Ureter (tissue), 1 donor: ENCODE measurements at places on chromosomes 4 and X. TPM values are rescaled to one million over a fixed set of nuclear protein-coding genes. Genes with fewer than 3 reads are reported as not detected.

GAGE12E gene
- total RNA-seq, result not detected

AKAP14 gene
- not detected for total RNA-seq

FGF13 gene
- 19.8 TPM for total RNA-seq

SMAD1 gene
- total RNA-seq, result 43.7 TPM

GPR50 gene
- not detected for total RNA-seq

SFRP2 gene
- total RNA-seq, result 13.3 TPM

TRIML2 gene
- total RNA-seq, result not detected

ABCD1 gene
- 15.1 TPM for total RNA-seq

ZC4H2 gene
- 11.3 TPM for total RNA-seq

CAPN6 gene
- total RNA-seq, result 0.47 TPM

WDR19 gene
- 25.1 TPM for total RNA-seq

HSD17B13 gene
- total RNA-seq, result 0.31 TPM

- no peak for DNase-seq
Observed at GRCh38 chr4:161519611-161520010, 644.2 kb downstream of the FSTL5 start.

GRCh38 chr4:169089004-169089403 is 78.9 kb upstream of the CBR4 start:
- DNase-seq, result no peak

- DNase-seq, result peak; percentile 83
Observed at GRCh38 chr4:1010395-1011021, 918 bp upstream of the FGFRL1 start.

DNA sequence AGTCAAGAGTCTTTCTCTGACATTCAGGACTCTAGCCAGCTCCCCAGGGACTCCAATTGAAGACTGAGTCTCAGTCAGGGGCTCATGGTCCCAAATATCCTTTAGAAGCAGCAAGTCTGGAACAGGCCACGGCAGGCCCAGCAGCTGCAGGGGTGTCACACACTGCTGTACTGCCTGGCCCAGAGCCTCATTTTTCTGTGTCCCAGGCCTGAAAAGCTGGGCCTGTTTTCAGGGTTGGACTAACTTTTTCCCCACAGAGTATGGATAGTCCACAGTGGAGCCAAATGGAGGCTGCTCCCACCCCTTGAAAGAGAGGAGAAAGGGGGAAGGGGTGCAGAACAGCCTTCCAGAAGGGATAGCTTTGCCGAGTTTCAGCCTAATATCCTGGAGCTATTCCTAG is 146.8 kb upstream of the NALF2 start:
- DNase-seq, result no peak

GRCh38 chrX:85591536-85591935 is 212.1 kb upstream of the POF1B start:
- no peak for DNase-seq

- no peak for DNase-seq
Observed at GRCh38 chr4:109303140-109303496, 660 bp upstream of the COL25A1 start.

- no peak for DNase-seq
Observed at GRCh38 chr4:30746735-30747134, 26.6 kb downstream of the PCDH7 start.

GRCh38 chr4:173536808-173537429 is 6.9 kb upstream of the HAND2 start:
- DNase-seq, result no peak

DNA sequence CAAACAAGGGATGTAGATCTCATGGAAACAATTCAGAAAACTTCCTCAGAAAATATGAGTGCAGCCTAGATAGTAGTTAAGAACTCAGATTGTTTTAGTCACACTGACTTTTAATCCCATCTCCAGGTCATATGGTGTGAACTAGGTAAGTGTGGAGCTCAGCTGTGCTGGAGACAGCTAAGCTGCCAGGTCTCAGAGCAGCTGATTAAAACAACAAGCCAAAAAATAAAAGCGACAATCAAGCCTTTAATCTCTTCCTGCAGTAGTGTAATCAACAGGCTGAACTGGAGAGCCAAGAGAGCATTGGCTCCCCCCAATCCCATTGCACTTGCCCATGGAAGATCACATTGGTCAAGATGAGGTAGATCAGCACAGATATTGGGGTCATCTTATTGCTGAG is 98.3 kb upstream of the ATOH1 start:
- DNase-seq, result no peak

DNA sequence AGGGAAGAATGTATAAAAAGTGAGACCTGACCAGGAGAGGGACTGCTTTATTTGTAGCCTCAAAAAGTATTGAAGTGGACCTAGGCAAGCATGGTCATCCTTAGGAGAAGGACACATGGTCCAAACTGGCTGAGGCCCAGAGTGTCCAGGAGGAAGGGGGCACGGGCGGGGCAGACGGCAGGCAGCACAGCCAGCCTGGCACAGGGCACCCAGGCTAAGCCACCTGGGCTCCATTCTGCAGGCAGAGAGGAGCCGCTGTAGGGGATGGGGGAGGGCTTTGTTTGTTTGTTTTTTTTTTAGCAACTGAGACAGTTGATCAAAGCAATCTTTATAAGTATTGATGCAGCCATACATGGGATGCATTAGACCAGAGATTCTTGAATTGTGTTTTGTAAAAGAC is 188.6 kb downstream of the PRDM5 start:
- no peak for DNase-seq

GRCh38 chr4:73257651-73258435 is 755 bp downstream of the ANKRD17 start:
- DNase-seq, result peak; percentile 59

GRCh38 chr4:80115368-80116181 is 42.5 kb upstream of the ANTXR2 start:
- DNase-seq, result no peak

GRCh38 chr4:37685823-37686372 is 278 bp downstream of the RELL1 start:
- DNase-seq, result peak; percentile 55

- DNase-seq, result no peak
Observed at GRCh38 chr4:184500748-184501589, 26.6 kb upstream of the IRF2 start.

DNA sequence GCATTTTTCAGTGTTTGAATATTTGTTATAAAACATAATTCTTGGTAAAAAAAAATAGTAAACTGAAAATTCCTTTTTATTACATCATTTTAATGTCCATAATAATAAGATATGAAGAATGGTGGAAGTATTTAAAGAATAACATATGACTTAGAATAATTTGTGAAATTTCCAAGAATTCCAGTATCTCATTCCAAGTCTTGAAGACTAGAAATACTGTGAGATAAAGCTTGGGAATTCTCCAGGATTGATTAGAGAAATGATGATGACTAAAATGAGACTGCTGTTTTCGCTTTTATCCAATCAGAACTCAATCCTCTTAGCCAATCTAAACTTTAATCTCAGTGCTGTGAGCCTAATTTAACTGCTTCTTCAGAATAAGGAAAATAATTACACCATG is 184.2 kb upstream of the HCCS start:
- DNase-seq, result no peak

DNA sequence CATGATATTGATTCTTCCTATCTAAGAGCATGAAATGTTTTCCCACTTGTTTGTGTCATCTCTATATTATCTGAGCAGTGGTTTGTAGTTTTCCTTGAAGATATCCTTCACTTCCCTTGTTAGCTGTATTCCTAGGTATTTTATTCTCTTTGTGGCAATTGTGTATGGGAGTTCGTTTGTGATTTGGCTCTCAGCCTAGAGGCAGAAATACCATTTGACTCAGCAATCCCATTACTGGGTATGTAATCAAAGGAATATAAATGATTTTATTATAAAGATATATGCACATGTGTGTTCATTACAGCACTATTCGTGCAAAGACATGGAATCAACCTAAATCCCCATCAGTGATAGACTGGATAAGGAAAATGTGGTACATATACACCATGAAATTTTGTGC is 172.7 kb upstream of the IL15 start:
- no peak for DNase-seq

DNA sequence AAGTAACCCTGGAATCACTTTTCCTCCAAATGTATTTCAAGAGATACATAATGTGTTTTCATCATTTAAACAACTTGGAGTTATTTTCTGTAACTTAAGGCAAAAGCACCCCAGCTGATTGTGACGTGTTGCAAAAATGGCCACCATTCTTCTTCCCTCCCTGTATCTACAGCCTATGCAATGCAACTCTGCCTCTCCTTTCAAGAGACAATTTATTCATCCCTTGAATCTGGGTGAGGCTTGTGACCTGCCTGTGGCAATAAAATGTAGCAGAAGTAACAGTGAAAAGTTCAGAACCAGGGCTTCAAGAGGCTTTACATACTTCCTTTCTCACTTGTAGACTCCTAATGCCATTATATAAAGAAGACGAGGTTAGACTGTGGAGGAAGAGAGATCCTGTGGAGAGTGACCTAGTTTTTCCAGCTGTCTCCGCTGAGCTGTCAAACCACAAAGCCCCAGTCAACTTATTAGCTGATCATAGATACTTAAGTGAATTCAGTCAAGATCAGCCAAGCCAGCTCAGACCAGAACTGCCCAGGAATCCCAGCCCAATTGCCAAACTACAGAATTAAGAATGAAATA is 81.0 kb upstream of the KLF3 start:
- DNase-seq, result no peak

GRCh38 chr4:39170301-39170700 is 12.0 kb upstream of the WDR19 start:
- DNase-seq, result no peak

DNA sequence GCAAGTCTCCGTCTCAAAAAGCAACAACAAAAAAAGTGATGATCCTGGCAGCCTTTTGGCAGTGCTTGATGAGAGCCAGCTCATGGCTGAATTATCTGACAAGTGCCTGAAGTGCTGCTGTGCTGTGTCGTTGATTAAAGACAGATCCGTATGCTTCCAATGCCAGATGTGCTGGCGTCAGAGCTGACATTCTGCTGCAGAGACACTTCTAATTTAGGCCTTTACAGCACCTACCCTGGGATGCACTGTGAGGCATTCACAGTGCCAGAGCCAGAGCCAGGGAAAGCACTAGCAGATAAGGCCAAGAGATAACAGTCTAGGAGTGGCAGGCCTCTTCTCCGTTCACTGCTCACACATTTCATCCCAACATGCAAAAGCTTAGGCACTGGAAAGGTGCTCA is 995.5 kb downstream of the RAB28 start:
- DNase-seq, result no peak

GRCh38 chr4:158213466-158213865 is 3.2 kb downstream of the TMEM144 start:
- no peak for DNase-seq
